Breast epithelium (tissue), 4 donors: ENCODE measurements at places on chromosomes 7 and 10. TPM values are rescaled to one million over a fixed set of nuclear protein-coding genes. Genes with fewer than 3 reads are reported as not detected.

DNA sequence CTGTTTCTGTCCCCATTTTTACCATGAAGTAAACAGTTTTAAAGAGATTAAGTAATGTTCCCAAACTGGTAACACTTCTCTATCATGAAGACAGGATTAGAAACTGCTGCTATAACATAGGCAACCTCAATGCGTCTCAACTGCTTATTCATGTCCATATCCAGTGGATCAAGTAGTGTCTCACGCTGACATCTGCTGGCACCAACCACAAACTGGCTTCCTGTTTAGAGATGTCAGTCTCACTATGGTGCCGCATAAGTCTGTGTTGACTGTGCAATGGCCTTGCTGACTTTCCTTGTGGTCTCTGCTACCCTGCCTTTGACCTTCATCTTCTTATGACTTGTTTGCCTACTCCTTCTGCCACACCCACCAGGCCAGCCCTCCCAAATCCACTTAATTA lies 369.6 kb upstream of the DPP6 start:
- no peaks in the 10 kb centered on the region for H3K4me1 ChIP-seq
- H3K27me3 ChIP-seq: no peaks in the 10 kb centered on the region
- no peak overlapping the region for H3K4me3 ChIP-seq
- no peak for DNase-seq
- H3K36me3 ChIP-seq: no peaks in the 10 kb centered on the region
- H3K27ac ChIP-seq: no peak overlapping the region

GRCh38 chr10:121514141-121514865 lies 83.9 kb downstream of the FGFR2 start:
- no peaks in the 10 kb centered on the region for H3K4me1 ChIP-seq
- no peak overlapping the region for H3K27ac ChIP-seq
- no peak for DNase-seq
- H3K36me3 ChIP-seq: no peaks in the 10 kb centered on the region
- H3K4me3 ChIP-seq: no peak overlapping the region

GRCh38 chr10:127997937-127998336 lies 91.0 kb downstream of the PTPRE start:
- H3K4me1 ChIP-seq: no peaks in the 10 kb centered on the region
- H3K4me3 ChIP-seq: no peak overlapping the region
- H3K27ac ChIP-seq: peak overlapping the region; percentile 69

- no peak overlapping the region for H3K4me3 ChIP-seq
- no peaks in the 10 kb centered on the region for H3K27me3 ChIP-seq
- no peaks in the 10 kb centered on the region for H3K4me1 ChIP-seq
- no peaks in the 10 kb centered on the region for H3K36me3 ChIP-seq
- no peak overlapping the region for H3K27ac ChIP-seq
Measured at GRCh38 chr7:46208635-46209525, 287.8 kb upstream of the IGFBP3 start.

GRCh38 chr7:154909241-154910105 lies 93.5 kb downstream of the PAXIP1 start:
- H3K27ac ChIP-seq: no peak overlapping the region
- no peak for DNase-seq
- H3K36me3 ChIP-seq: no peaks in the 10 kb centered on the region
- no peaks in the 10 kb centered on the region for H3K4me1 ChIP-seq

DNA sequence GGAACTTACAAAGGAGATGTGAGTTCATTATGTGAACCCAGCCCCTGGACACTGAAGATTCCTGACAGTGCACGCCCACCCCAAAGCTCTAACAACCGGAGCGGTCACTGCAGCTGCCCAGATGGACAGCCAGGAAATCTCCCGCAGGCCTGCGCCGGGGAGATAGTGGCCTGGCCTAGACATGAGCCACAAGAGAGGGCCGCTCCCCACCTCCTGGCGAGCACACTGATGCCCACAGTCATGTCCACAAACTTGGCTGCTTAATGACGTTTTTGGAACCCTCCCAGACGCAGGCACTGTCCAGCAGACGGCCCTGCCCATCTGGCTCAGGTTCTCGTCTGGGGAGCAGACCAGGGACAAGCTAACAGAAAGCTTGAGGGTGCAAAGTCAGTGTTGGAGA lies 34.2 kb downstream of the TCERG1L start:
- H3K4me3 ChIP-seq: no peak overlapping the region
- no peaks in the 10 kb centered on the region for H3K36me3 ChIP-seq
- peaks cover 20% of the 10 kb centered on the region for H3K27me3 ChIP-seq

DNA sequence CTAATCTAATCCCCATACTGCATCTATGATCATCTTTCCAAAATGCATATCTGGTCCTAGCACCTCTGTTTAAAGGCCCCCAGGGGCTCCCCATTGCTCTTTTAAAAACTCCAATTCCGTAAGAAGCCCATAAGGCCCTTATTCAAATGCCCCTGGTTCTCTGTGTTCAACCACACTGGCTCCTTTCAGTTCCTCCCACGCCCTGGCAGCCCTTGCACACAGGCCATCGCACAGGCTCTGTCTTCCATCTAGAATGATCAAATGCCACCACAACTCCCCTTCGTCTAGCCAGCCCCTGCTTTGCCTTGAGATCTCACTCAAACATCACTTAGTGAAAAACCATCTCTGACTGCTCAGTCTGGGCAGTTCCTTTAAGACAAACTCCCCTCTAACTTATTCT lies 112.9 kb upstream of the LYZL2 start:
- no peaks in the 10 kb centered on the region for H3K27me3 ChIP-seq
- no peak for DNase-seq
- no peaks in the 10 kb centered on the region for H3K36me3 ChIP-seq
- H3K4me3 ChIP-seq: no peak overlapping the region
- H3K4me1 ChIP-seq: no peaks in the 10 kb centered on the region

- no peaks in the 10 kb centered on the region for H3K27me3 ChIP-seq
- no peaks in the 10 kb centered on the region for H3K36me3 ChIP-seq
- H3K4me3 ChIP-seq: no peak overlapping the region
- DNase-seq: no peak
- H3K4me1 ChIP-seq: no peaks in the 10 kb centered on the region
Measured at GRCh38 chr7:53383131-53383530, 347.7 kb downstream of the POM121L12 start.

- no peak overlapping the region for H3K27ac ChIP-seq
- H3K4me1 ChIP-seq: no peaks in the 10 kb centered on the region
- DNase-seq: no peak
- no peaks in the 10 kb centered on the region for H3K36me3 ChIP-seq
Measured at GRCh38 chr10:56231436-56231835, 129.6 kb downstream of the ZWINT start.

DNA sequence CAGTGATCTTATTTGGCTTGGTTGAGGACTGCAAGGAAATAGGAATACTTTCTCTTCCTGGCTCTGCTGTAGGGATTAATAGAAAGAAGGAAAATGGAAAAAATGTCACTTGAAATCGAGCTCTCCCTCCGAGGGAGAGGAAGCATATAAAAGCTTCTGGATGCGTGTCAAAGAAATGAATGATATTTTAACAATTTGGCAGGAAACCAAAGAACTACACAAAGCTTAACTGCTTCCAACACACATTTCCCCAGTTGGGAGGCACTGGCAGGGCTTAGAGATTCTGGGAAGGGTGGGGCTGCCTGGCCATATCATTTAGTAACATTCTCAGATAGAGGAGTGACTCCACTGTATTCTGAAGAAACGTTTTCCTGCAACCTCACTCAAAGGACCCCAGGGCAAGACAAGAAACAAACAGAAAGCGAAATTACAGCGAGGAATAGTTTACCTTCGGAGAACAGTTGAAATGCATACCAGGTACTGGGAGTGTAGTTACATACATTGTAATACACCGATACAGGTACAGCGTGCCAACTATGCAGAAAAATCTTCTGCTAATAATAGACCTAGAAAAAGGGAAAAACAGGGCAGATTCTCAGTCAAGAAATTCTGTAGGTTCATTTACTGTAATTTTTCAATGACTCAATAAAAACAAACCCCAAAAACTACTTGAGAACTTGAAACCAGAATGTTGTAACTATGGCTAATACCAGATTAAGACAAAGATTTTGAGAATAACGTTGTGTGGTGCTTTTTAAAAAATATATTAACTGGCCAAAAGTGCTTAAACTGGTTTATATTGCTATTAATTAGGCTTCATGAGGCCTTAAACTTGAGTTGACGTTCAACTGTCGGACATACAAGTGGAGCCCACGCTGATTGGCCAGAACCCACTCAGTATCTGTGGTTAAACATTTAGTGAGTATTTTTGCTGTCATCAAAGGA lies 75.7 kb upstream of the ASAH2 start:
- DNase-seq: no peak
- H3K36me3 ChIP-seq: no peaks in the 10 kb centered on the region
- peak overlapping the region; percentile 7 for H3K4me3 ChIP-seq
- peak overlapping the region; percentile 5 for H3K27ac ChIP-seq

- no peak for DNase-seq
- no peaks in the 10 kb centered on the region for H3K4me1 ChIP-seq
- H3K36me3 ChIP-seq: no peaks in the 10 kb centered on the region
- no peaks in the 10 kb centered on the region for H3K27me3 ChIP-seq
Measured at GRCh38 chr10:92938841-92939240, 90.5 kb downstream of the EXOC6 start.

GRCh38 chr10:103870516-103870915 lies 15.1 kb upstream of the SH3PXD2A start:
- H3K27ac ChIP-seq: peak overlapping the region; percentile 66
- H3K36me3 ChIP-seq: no peaks in the 10 kb centered on the region
- no peaks in the 10 kb centered on the region for H3K27me3 ChIP-seq
- no peaks in the 10 kb centered on the region for H3K4me1 ChIP-seq

- no peaks in the 10 kb centered on the region for H3K36me3 ChIP-seq
- H3K4me3 ChIP-seq: no peak overlapping the region
- peak overlapping the region; percentile 5 for H3K27ac ChIP-seq
- DNase-seq: no peak
- no peaks in the 10 kb centered on the region for H3K27me3 ChIP-seq
Measured at GRCh38 chr10:78942091-78942501, 126.7 kb upstream of the ZMIZ1 start.

DNA sequence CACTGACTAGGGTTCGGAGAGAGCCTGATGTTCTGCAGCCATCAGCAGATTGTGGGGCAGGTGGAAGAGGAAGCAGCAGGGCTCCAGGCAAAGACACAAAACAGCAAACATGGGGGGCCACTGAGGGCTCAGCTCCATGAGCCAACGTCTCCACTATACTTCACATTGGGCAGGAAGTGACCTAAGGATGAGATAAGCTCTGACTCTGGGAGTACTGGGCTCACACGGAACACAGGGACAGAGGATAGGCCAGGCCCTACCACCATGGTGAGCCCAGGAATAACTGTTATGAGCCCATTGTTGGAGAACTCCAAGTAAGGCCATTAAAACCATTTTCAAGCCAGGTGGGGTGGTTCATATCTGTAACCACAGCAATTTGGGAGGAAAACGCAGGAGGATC lies 14.9 kb upstream of the MRPS24 start:
- H3K4me1 ChIP-seq: no peaks in the 10 kb centered on the region
- H3K27ac ChIP-seq: no peak overlapping the region
- no peak overlapping the region for H3K4me3 ChIP-seq

DNA sequence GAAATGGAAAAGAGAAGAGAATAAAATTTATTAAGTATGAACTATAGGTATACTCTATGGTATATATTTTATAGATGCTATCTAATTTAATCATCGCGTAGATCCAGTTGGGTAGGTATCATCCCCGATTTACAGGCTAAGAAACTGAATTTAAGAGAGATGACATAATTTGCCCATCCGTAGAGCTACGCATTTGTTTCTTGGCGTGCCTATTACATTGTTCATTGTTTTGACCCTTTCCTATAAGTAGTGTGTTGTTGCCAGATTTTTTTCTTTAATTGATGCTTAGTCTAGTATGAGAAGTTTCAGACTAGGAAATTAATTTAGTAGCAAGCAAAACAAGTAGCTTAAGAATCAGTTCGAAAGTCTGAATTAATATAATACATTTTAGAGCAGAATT lies 205.7 kb upstream of the NPSR1 start:
- DNase-seq: no peak
- H3K27me3 ChIP-seq: no peaks in the 10 kb centered on the region
- no peaks in the 10 kb centered on the region for H3K4me1 ChIP-seq

GRCh38 chr10:132193907-132194552 lies 7.3 kb downstream of the DPYSL4 start:
- peaks cover 2% of the 10 kb centered on the region for H3K27me3 ChIP-seq
- no peaks in the 10 kb centered on the region for H3K4me1 ChIP-seq
- H3K4me3 ChIP-seq: no peak overlapping the region
- no peak for DNase-seq

DNA sequence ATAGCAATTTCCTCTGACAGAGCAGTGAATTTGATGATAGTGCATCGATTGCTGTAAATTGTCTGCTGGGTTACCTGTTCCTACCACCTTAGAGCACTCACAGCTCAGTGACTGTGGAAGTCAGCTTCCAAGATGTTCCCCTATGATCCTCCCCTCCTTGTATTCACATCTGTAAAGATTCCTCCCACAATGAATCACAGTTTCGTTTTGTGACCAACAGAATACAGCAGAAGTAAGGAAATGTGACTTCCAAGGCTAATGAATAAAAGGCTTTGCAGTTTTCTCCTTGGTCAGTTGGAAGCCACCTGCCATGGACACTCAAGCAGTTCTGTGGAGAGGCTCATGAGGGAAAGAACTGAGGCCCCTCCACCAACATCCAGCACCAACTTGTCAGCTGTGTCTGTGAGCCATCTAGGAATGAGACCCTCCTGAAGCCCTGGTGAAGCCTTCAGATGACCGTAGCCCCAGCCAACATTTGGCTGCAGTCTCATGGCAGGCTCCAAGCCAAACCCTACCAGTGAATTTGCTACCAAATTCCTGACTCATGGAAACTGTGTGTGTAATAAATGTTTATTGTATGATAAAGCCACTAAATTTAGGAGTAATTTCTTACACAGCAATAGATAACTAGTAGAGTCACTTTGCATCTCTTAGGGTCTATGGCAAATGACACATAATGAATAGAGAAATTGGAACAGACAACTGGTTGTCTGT lies 309.5 kb upstream of the NPVF start:
- no peak for DNase-seq
- no peaks in the 10 kb centered on the region for H3K4me1 ChIP-seq
- H3K36me3 ChIP-seq: no peaks in the 10 kb centered on the region
- no peak overlapping the region for H3K4me3 ChIP-seq
- H3K27me3 ChIP-seq: no peaks in the 10 kb centered on the region
- H3K27ac ChIP-seq: no peak overlapping the region

DNA sequence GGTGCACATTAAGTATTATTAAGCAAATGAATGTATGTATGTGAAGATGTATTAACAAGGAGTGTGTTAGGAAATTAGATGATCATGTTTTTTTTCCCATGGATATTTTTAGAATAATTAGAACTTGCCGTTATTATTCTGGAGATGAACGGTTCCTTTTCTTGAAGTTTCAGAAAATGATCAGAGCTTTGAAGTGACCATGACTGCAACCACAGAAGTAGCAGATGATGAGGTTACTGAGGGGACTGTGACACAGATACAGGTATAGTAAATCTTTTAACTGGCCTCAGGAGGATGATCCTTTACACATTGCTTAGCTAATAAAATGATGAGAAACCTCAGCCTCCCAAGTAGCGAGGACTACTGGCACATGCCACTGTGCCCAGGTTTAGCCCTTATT lies 18.6 kb downstream of the DMTF1 start:
- peaks cover 12% of the 10 kb centered on the region for H3K36me3 ChIP-seq
- H3K4me3 ChIP-seq: no peak overlapping the region
- H3K4me1 ChIP-seq: no peaks in the 10 kb centered on the region
- no peak for DNase-seq
- no peaks in the 10 kb centered on the region for H3K27me3 ChIP-seq
- H3K27ac ChIP-seq: no peak overlapping the region

Gene MRPS24
- total RNA-seq: 86.1 TPM

Gene LIPK
- total RNA-seq: 3.2 TPM

Gene GPER1
- total RNA-seq: 3.2 TPM

Gene LIPN
- not detected for total RNA-seq

Gene LIPM
- not detected for total RNA-seq
